CD4-positive, alpha-beta T cell treated with Interleukin-10 for 1 hour (primary cell): ENCODE measurements at places on chromosomes 2 and 18.

- no peak for DNase-seq
Observed at GRCh38 chr2:150917961-150918713, 343.5 kb downstream of the RBM43 start.

DNA sequence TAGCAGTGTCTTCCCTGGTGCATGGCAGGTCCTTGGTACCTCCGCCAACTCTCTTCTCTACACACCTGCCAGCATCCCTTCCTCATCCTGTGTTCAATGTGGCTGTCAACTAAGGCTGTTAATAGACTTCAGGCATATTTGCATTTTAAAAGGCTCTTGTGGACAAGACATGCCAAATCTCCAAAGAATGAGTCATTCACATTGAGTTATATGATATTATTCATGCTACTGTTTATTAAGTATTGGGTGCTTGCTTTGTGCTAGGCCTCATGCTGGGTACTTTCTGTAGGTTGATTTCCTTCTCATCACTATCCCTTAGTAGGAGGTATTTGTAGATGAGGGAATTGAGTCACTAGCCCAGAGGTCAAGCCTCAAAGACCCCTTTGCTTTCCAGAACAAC is 5.2 kb downstream of the MYO1B start:
- no peak for DNase-seq

GRCh38 chr2:162333968-162334367 is 10.0 kb upstream of the GCA start:
- DNase-seq = peak; percentile 37

- no peak for DNase-seq
Observed at GRCh38 chr18:77422974-77423867, 173.6 kb downstream of the GALR1 start.

- DNase-seq = no peak
Observed at GRCh38 chr2:10087360-10087759, 7.1 kb upstream of the CYS1 start.

GRCh38 chr2:215949991-215950404 is 63.4 kb downstream of the MREG start:
- peak; percentile 48 for DNase-seq

- DNase-seq = no peak
Observed at GRCh38 chr18:77223653-77224052, 26.0 kb upstream of the GALR1 start.

DNA sequence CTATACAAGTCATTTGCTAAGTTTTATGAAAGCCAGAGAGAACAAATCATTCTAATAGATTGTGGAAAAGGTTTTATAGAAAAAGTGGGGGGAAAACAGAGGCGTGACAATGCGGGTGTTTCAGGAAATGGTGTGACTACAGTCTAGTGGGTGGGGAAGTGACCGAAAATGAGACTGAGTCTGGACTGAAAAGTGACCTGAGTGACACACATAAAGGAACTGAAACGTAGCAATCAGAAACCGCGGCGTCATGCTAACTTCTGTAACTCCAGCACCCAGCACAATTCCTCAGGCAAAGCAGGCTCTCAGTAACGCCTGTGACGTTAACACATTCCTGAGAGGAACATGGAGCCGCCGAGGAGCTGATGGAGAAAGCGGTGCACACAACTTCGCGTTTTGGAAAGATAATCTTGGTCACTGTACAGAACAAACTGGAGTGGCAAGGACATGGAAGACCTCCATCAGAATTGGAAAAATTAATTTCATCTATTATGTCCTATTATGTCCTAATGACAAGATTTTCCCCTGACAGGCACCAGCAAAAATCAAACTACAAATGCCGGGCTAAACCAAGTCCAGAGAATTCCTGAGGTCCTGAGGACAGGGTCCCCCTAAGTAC is 1.4 kb upstream of the CD226 start:
- peak; percentile 74 for DNase-seq

DNA sequence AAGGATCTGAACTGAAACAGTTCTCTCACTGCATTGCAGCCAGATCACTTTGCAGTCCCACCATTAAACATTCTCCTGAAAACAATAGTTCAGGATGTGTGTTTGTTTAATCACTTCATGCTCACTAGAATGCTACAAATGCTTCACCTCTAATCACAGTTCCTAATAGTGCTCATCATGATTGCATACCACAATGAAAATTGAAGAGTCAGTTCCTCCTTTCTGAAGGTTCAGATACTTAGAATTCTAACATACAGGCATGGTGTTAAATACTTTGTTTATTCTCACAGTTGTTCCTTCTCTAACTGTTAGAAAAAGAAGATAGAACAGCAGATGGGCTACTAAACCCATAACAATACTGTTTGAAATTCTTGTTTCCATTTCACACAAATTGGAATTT is 622.3 kb upstream of the ACVR2A start:
- DNase-seq = no peak

- no peak for DNase-seq
Observed at GRCh38 chr2:62293490-62294271, 97.8 kb downstream of the B3GNT2 start.

- no peak for DNase-seq
Observed at GRCh38 chr2:120589771-120590608, 145.7 kb upstream of the GLI2 start.

DNA sequence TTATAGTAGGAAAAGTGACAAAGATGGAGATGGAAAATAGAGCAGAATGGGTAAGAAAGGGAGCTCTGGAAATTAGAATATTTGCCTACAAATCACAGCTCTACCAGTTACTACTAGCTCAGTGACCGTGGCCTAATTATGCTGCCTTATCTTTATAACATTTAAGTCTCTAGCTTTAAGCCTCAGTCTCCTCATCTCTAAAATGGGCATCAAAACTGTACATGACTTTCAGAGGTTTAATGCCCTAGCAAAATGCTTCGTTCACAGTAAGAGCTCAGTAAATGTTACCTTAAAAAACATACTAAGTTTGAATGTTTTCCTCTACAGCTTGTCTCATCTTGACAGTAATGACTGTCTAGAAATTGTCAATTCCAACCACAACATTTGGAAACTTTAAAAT is 8.3 kb upstream of the PTPRM start:
- DNase-seq = no peak

- no peak for DNase-seq
Observed at GRCh38 chr2:209985874-209986273, 16.6 kb upstream of the RPE start.

DNA sequence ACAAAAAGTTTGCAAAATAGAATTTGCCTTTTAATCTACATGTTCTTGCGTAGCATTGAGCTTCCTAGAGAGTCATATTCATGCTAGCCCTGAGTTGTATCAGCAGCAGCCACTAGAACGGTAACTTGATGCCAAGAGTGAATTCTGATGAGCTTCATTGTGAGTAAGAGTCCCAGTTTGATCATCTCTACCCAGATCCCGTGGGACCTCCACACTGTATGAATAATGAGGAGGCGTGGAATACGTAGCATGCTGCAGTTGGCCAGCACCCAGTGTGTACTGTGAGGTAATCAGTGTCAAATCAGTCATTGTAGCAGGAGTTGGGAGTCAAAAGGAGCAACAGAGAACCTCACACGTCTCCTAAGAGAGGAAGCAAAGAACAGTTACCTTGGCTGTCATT is 197.9 kb downstream of the NEDD4L start:
- no peak for DNase-seq

DNA sequence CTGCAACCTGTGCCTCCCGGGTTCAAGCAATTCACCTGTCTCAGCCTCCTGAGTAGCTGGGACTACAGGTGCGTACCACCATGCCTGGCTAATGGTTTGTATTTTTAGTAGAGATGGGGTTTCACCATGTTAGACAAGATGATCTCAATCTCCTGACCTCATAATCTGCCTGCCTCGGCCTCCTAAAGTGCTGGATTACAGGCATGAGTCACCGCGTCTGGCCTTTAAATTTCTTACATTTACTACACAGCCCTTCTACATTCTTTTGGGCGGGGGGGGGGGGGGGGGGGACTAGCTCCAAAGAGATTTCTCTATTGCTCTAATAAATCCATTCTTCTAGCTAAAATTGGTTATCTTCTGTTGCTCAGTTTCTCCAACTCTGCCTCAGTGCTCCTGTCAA is 964.9 kb upstream of the ACVR2A start:
- DNase-seq = no peak

DNA sequence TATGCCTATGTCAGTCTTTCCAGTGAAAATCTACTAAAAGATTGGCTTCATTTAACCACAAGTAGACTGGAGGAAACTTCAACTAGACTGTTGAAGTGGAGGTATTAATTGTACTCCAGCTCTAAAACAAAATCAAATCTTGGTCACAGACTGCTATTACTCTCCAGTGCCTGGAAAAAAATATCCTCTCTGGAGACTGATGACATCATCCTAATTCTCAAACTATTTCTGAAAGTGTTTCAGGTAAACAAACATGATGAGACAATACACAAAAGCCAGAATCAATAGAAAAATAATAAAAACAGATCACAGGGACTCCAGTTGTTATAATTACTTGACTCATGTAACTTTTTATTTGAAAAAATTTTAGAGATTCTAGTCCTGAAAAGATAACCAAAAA is 87.7 kb upstream of the MYO3B start:
- no peak for DNase-seq

DNA sequence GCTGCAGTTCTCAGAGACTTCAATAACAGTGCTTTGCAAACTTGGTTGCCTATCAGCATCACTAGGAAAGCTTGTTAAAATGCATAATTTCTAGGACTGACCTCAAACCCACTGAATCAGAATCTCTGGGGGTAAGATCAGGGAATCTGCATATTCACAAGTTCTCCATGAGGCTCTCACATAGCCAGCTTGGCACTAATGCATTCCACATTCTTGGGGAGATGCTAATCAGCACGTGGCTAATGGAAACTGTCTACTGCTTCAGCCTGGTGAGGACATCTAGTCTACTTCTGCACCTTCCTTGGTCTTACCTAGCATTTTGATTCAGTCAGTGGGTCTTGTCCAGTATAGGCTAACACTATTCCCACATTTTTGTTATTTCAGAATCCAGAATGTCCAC is 56.3 kb downstream of the RBKS start:
- DNase-seq = no peak

- DNase-seq = no peak
Observed at GRCh38 chr18:22271030-22271429, 101.6 kb downstream of the GATA6 start.

DNA sequence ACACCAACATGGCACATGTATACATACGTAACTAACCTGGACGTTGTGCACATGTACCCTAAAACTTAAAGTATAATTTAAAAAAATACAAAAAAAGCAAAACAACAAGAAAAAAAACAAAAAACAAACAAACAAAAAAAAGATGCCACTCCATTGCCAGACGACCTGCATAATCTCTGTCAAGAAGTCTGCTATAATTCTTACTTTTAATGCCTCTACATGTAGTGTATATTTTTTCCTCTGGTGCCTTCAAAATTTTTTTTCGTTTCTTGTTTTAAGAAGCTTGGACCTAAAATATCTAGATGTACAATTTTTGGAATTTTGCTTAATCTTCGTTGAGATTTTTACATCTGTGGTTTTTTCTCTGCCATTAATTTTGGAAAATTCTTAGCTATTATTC is 235.6 kb upstream of the ZNF521 start:
- DNase-seq = no peak

DNA sequence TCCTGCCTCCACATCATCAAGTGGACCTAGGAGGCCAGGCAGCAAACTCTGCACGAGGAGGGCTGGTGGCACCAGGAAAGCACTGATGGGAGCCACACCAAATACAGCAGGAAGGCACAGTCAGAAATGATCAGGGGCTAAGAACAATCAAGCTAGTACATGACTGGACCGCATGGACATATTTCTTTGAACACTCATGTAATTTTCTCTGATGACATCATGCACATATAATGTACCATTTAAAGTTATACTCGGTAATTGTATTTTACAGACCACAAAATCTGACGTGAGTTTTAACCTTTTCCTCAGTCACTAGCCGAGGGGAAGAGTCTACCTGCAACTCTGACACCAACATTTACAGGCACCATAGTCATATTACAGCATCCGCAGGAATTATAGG is 76.7 kb downstream of the XDH start:
- no peak for DNase-seq

GRCh38 chr18:77905449-77906055 is 655.9 kb downstream of the GALR1 start:
- DNase-seq = no peak

GRCh38 chr18:58394046-58394445 is 234.8 kb downstream of the ALPK2 start:
- DNase-seq = no peak

DNA sequence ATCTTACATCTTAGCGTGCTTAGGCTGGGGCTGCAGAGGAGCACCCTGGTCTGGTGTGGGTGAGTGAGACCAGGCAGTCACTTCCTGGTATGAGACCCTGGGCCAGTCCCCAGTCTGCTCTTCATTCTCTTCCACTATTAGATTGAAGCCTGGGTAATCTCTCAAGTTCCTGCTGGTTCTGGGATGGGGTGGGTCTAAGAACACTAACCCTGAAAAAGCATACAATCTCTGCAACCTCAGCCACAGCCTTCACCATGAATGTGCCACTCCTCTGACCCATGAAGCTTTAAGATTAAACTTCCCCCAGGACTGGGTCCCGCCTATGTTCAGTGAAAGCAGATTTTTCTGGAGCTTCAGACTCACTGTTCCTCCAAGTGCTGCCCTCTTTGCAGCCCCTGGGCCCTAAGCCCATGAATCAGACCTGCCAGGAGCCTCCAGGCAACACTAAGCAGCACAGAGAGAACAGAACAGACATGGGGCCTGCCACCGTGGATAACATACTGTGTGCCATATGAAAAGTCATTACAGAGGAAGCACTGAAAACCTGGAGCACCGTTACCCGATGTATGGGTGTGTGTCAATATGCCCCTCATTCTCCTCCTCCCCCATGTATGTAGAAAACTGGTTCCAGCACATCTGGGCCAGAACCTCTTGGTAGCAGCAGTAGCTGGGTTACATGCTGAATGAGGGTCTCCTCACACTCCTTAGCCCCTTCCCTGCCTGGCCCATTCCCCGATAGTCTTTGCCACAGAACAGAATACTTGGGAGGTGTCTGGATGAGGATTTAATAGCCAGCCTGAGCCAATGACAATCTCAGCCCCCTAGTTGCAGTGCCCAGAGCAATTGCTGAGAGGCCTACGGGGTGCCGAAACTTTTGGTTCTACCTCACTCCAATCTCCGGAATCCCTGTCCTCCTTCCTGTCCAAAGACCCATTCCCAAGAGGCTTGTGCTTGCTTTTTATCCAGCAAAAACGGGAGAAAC is 2.7 kb upstream of the SIX2 start:
- DNase-seq = no peak

GRCh38 chr2:200730960-200731359 is 80.8 kb upstream of the BZW1 start:
- no peak for DNase-seq

GRCh38 chr2:80302314-80303005 is 2.1 kb downstream of the LRRTM1 start:
- DNase-seq = no peak
